Substantia nigra (tissue), 51 donors: ENCODE measurements at places on chromosomes 13 and 19.
A peak's percentile ranks its signal among the peaks of the same experiment; 100 is the strongest.

DNA sequence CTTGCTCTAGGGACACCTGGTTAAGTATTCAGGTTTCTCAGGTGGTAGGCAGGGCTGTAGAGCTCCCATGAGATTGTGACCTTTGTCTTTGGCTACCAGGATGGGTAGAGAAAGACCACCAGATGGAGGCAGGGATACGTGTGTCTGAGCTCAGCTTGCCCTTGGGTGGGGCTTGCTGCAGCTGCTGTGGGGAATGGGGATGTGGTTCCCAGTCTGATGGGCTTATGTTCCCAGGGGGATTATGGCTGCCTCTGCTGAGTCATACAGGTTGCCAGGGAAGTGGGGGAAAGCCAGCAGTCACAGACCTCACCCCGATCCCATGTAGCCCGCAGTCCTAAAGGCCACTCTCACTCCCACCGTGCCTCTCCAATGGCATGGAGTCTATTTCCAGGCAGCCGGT lies 659.9 kb upstream of the KLF12 start:
- no peak for DNase-seq

DNA sequence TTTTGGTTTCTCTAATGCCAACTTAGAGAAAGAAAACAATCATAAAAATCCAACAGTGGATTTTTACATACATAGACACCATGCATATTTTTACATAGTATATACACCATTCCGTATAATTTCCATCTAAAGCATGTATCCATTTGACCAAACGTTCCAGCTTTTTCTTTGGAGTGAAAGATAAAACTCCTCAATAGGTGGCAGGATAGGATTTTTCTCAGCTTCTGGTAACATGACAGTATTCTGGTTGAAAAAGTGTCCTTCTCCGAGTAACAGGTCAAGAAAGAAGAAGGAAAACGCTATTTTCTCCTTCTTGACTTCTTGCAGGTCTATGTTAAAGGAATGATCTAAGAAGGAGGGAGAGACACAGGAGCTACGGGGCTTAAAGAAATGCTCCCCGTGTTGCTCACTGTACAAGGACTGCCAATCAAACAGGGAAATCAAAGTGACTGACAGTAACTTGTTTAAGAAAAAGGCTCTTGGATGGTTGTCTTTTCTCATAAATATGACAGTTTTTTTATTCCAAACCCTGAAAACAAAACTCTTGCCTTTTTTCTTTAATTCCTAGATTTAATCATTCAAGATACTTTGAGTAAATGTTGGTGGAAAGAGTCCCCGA lies 11.5 kb downstream of the FLT1 start:
- DNase-seq = no peak

GRCh38 chr19:17954401-17954800 lies 12.5 kb upstream of the KCNN1 start:
- no peak for DNase-seq

- DNase-seq = no peak
Measured at GRCh38 chr13:50693727-50694126, 149.8 kb downstream of the DLEU7 start.

DNA sequence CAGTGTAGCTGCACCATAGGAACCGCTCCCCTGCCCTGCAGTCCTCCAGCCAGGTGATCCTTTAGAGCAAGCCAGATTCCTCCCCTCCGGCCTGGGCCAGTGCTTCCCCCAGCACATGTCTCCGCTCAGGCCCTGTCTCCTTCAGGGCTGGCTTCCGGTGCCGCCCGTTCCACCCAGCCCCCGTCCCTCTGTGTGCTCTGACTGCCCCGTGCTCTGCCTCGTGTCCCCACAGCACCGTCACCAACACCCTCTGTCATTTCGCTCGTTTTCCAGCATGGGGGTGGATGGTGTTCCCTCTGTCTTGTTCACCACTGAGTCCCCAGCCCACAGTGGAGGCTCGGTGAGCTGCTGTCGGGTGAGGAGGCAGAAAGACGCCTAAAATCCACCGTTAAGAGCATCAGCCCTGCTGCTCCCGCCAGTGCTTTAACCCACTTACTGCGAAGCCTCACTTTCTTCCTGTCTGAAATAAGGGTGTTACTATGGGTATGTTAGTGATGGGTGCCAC lies 54.5 kb downstream of the TSSK6 start:
- DNase-seq = peak; percentile 49

GRCh38 chr13:24203273-24203672 lies 42.8 kb downstream of the SPATA13 start:
- no peak for DNase-seq

- no peak for DNase-seq
Measured at GRCh38 chr19:21587549-21587948, 82.1 kb downstream of the ZNF429 start.

DNA sequence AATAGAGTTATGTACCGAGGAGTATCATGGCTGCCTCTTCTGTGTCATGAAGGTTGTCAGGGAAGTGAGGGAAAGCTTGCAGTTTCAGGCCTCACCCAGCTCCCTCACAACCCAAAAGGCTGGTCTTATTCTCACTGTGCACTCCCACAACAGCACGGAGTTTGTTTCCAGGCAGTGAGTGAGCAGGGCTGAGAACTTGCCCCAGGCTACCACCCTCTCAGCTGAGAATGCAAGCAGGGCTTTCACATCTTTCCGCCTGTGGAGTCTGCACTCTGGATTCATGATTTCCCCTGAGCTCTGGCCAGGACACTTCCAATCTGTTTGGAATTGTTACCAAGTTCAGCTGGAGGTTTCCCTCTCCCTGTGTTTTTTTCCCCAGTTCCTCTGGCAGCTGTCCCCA lies 2284.7 kb upstream of the PCDH20 start:
- DNase-seq = no peak

- DNase-seq = no peak
Measured at GRCh38 chr13:65275838-65276630, 1954.1 kb downstream of the PCDH9 start.

- DNase-seq = no peak
Measured at GRCh38 chr13:64457976-64458375, 2772.2 kb downstream of the PCDH9 start.

- no peak for DNase-seq
Measured at GRCh38 chr19:677201-677600, 1.0 kb downstream of the FSTL3 start.

DNA sequence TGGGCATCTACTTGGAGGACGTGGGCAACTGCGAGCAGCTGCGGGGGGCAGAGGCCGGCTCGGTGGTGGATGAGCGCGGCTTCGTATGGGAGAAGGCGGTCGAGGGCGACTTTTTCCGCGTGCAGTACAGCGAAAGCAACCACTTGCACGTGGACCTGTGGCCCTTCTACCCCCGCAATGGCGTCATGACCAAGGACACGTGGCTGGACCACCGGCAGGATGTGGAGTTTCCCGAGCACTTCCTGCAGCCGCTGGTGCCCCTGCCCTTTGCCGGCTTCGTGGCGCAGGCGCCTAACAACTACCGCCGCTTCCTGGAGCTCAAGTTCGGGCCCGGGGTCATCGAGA lies 10.3 kb upstream of the STRN4 start:
- no peak for DNase-seq

GRCh38 chr13:73428137-73428536 lies 369.3 kb downstream of the KLF5 start:
- DNase-seq = no peak

- no peak for DNase-seq
Measured at GRCh38 chr19:13463296-13463695, 43.0 kb downstream of the CACNA1A start.

DNA sequence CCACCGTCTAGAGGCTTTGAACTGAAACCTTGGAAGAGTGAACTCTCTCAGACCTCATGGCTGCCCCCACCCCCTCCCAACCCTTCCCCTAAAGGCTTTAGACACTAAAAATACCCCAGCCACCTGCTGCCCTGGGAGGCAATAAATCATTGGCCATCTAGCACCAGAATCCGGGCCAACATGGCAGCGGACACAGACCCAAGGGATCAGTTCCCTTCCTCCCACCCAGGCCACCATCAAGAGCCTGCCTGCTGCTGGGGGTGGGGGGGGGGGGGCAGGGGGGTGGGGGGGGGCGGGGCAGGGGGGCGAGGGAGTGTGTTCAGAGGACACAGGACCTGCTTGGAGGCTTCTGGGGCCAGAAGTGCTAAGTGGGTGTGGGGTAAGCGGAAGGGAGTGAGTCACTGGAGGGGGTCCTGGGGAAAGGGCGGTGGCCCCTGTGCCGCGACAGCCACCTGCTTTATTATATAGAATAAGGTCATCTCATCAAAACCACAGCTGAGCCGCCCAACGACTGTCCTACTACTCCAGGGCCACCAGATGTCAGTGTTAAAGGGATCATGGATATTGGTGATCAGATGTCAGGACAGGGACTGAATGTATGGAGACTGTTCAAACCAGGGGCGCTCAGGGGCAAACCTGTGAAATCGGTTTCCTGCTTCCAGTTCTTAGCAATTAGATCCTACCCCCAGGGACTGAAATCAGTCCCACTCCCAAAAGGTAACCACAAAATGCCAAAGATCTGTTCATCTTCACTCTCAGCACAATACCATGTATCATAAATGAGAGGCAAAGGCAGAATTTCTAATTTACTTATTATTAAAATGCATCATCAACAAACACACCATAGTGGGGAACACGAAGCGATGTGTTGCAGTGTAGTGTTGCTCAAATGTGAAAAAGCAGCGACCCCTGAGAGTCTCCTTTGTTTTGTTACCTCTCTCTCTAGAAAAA lies 24.3 kb downstream of the ARL11 start:
- no peak for DNase-seq

DNA sequence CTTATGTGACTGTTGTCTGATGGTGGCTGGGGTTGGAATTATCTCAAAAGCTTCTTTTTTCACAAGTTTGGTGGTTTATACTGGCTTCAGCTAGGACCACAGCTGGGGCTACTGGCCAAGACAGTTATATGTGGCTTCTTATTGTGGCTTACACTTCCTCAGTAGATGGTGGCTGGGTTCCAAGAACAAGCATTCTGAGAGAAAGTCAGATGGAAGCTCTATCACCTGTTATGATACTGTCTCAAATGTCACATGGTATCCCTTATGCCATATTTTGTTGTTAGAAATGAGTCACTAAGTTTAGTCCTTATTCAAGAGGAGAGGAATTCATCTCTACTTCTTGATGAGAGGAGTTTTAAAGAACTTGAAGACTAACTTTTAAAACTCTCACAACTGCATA lies 41.6 kb downstream of the NDFIP2 start:
- DNase-seq = no peak

DNA sequence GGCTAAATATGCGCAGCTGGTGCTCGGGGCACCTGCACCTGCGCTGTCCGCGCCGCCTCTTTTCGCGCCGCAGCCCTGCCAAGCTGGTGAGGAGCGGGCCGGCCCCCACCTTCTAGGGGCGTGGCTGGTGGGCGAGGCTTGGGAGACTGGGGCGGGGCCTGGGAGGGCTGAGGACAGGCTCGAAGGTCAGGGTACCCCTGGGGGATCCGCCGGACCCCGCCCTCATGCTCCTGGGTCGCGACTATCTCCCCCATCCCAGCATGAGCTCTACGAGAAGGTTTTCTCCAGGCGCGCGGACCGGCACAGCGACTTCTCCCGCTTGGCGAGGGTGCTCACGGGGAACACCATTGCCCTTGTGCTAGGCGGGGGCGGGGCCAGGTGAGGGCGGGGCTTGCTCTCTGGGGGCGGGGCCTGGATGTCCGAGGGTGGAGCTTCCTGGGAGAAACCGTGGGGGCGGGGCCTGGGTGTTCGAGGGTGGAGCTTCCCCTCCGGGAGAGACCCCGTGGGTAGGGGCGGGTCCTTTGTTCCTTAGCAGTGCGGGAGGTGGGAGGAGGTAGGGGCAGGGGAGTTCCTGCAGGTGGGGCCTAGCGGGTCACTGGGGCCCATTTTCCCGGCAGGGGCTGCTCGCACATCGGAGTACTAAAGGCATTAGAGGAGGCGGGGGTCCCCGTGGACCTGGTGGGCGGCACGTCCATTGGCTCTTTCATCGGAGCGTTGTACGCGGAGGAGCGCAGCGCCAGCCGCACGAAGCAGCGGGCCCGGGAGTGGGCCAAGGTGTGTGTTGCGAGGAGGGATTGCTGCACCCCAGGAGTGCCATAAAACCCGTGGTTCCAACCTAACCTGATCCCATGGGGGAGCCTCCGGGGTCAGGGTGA lies 19.7 kb downstream of the PNPLA6 start:
- no peak for DNase-seq

- DNase-seq = no peak
Measured at GRCh38 chr19:36605877-36606478, 865 bp downstream of the ZNF382 start.
